Mesendoderm (in vitro differentiated cells): ENCODE measurements at places on chromosomes 5 and 9.

DNA sequence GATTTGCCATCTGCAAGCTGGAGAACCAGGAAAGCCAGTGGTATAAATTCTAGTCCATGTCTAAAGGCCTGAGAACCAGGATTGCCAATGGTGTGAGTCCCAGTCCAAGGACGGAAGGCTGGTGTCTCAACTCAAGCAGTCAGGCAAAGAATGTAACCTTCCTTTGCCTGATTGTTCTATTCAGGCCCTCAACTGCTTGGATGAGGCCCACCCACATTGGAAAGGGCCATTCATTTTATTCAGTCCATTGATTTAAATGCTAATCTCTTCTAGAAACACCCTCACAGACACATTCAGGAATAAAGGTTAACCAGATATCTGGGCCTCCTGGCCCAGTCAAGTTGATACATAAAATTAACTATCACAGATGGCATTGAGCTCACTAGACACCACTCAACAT is 427.8 kb downstream of the ZNF608 start:
- H3K4me1 ChIP-seq, result no peaks in the 10 kb centered on the region
- no peaks in the 10 kb centered on the region for H3K27me3 ChIP-seq
- H3K27ac ChIP-seq, result no peak overlapping the region
- no peak for DNase-seq

- H3K4me1 ChIP-seq, result no peaks in the 10 kb centered on the region
- H3K27ac ChIP-seq, result no peak overlapping the region
- H3K4me3 ChIP-seq, result no peak overlapping the region
Observed at GRCh38 chr5:134019636-134020035, 14.9 kb upstream of the VDAC1 start.

- H3K27ac ChIP-seq, result no peak overlapping the region
- no peak for DNase-seq
- H3K27me3 ChIP-seq, result no peaks in the 10 kb centered on the region
Observed at GRCh38 chr5:2776337-2777302, 25.1 kb upstream of the IRX2 start.

DNA sequence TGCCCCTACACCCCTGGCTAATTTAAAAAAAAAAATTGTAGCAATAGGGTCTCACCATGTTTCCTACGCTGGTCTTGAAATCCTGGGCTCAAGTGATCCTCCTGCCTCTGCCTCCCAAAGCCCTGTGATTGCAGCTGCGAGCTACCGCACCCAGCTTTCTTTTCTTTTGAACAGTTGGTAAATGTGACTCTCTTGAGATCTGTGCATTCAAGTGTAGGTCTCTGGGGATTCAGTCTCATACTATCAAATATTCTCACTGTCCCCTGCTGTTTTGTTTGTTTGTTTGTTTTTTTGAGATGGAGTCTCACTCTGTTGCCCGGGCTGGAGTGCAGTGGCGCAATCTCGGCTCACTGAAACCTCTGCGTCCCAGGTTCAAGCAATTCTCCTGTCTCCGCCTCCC is 42.3 kb upstream of the CXXC5 start:
- no peak overlapping the region for H3K4me3 ChIP-seq
- H3K4me1 ChIP-seq, result no peaks in the 10 kb centered on the region
- no peaks in the 10 kb centered on the region for H3K36me3 ChIP-seq
- H3K27me3 ChIP-seq, result no peaks in the 10 kb centered on the region
- no peak for DNase-seq

GRCh38 chr9:90002397-90003271 is 397.8 kb downstream of the GADD45G start:
- H3K4me1 ChIP-seq, result no peaks in the 10 kb centered on the region
- H3K4me3 ChIP-seq, result no peak overlapping the region
- no peaks in the 10 kb centered on the region for H3K27me3 ChIP-seq
- DNase-seq, result peak; percentile 49

DNA sequence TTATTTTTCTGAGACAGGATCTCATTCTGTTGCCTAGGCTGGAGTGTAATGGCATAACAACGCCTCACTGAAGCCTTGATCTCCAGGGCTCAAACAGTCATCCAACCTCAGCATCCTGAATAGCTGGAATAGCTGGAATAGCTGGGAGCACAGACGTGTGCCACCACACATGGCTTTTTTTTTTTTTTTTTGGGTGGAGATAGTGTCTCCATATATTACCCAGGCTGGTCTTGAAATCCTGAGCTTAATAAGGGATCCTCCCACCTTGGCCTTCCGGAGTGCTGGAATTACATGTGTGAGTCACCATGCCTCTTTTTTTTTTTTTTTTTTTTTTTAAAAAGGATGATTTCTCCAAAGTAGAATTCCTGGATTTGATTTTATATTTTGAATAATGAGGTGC is 60.7 kb downstream of the NSD1 start:
- H3K36me3 ChIP-seq, result peaks cover 3% of the 10 kb centered on the region
- no peaks in the 10 kb centered on the region for H3K27me3 ChIP-seq
- no peak overlapping the region for H3K27ac ChIP-seq
- DNase-seq, result peak; percentile 94
- no peaks in the 10 kb centered on the region for H3K4me1 ChIP-seq
- no peak overlapping the region for H3K4me3 ChIP-seq

- DNase-seq, result no peak
- H3K36me3 ChIP-seq, result no peaks in the 10 kb centered on the region
- H3K27me3 ChIP-seq, result no peaks in the 10 kb centered on the region
- peaks cover 8% of the 10 kb centered on the region for H3K4me1 ChIP-seq
- no peak overlapping the region for H3K4me3 ChIP-seq
Observed at GRCh38 chr5:113223831-113224604, 210.8 kb downstream of the TSSK1B start.

DNA sequence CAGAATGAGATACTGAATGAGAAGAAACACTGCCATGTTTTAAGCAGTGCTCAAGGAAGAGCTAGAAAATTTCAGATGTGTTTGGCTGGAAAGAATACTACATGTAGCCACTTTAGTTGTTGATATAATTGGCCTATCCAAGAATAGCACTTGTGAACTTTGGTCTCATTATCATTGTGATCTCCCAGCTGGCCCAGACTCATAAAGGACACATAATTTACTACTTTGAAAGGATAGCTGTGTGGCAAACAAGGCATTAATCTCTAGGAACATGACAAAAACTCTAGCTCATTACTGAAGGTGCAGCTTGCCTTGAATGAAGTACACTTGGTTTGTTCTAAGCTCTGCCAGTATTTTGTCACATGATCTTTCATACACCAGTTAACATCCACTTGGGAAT is 356.3 kb downstream of the CSNK1G3 start:
- no peaks in the 10 kb centered on the region for H3K27me3 ChIP-seq
- H3K36me3 ChIP-seq, result no peaks in the 10 kb centered on the region
- no peak overlapping the region for H3K27ac ChIP-seq
- no peak overlapping the region for H3K4me3 ChIP-seq

- H3K27me3 ChIP-seq, result no peaks in the 10 kb centered on the region
- no peaks in the 10 kb centered on the region for H3K36me3 ChIP-seq
- H3K4me1 ChIP-seq, result no peaks in the 10 kb centered on the region
- peak overlapping the region; percentile 80 for H3K4me3 ChIP-seq
Observed at GRCh38 chr5:141636106-141636412, 590 bp downstream of the HDAC3 start.

- H3K4me3 ChIP-seq, result no peak overlapping the region
- H3K27ac ChIP-seq, result no peak overlapping the region
- H3K4me1 ChIP-seq, result no peaks in the 10 kb centered on the region
Observed at GRCh38 chr5:15807871-15808270, 307.9 kb downstream of the FBXL7 start.

DNA sequence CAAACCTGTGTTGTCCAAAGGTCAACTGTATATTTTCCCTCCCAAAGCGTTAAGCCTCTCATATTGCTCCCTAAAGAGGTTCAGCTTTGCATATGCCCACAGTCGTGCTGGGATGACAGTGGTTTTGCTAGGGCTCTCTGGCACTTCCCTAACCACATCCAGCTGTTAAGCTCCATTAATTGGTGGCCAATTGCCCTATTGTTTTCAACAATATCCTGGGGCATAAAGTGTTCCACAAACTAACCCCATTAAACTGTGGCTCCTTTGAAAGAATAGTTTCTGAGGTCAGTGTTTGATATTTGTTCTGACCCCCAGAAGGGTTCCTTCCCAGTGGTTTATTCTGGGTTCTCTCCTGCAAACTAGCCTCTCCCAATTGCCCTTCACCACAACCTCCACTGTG is 194.5 kb downstream of the HSD17B3 start:
- no peak overlapping the region for H3K27ac ChIP-seq
- H3K4me1 ChIP-seq, result no peaks in the 10 kb centered on the region
- no peaks in the 10 kb centered on the region for H3K36me3 ChIP-seq
- DNase-seq, result peak; percentile 42
- no peaks in the 10 kb centered on the region for H3K27me3 ChIP-seq

DNA sequence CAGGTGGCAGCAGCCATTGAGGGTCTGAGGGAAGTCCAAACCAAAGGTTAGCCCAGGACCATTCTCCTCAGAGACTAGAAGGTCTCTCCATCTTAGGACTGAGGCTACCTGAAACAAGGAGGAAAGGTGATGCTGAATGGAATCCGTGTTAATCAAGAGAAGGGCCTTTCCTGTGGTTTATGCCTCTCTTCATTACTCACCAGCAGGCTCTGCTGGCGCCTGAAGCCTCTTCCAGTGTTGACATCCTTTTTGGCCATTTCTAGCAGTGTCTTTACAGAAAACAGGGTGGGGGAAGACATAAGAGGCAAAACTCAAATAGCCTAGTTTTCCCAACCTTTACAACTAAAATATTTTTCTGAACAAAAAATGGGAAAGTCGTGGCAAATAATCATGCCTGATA is 98.0 kb downstream of the ENC1 start:
- DNase-seq, result peak; percentile 68
- H3K27me3 ChIP-seq, result no peaks in the 10 kb centered on the region
- peak overlapping the region; percentile 97 for H3K27ac ChIP-seq
- H3K4me1 ChIP-seq, result peaks cover 18% of the 10 kb centered on the region
- no peak overlapping the region for H3K4me3 ChIP-seq

DNA sequence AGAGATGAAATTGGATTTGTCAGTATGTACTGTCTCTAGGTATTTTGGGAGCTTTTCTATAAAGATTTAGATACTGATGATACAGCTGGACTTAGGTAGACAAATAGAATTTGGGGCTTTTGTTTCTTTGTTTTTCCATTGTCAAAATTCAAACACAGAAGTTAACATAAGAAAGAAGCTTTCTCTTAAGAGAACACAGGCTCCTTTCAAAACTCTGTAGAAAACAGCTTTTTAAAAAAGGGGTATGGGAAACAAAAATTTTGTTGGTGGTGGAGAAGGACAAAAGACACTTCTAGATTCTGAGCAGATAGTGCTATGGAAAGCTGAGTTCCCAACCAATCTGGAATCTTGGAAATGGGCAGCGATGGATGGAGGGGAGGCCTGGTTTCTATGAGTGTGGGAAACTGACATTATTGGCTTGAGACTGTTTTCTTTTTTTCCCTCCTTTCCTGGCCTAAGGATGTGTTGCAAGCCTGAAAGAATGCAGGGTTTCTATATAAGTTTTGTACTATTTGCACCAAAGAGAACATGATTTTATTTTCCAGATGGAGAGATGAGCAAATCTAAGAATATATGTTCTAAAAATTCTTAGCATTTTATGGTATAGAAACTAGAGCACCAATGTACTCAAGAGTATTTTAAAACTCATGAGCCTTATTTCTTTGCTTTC is 240.0 kb downstream of the PRR16 start:
- no peak overlapping the region for H3K4me3 ChIP-seq
- no peak for DNase-seq
- no peak overlapping the region for H3K27ac ChIP-seq
- no peaks in the 10 kb centered on the region for H3K36me3 ChIP-seq
- peaks cover 8% of the 10 kb centered on the region for H3K4me1 ChIP-seq

DNA sequence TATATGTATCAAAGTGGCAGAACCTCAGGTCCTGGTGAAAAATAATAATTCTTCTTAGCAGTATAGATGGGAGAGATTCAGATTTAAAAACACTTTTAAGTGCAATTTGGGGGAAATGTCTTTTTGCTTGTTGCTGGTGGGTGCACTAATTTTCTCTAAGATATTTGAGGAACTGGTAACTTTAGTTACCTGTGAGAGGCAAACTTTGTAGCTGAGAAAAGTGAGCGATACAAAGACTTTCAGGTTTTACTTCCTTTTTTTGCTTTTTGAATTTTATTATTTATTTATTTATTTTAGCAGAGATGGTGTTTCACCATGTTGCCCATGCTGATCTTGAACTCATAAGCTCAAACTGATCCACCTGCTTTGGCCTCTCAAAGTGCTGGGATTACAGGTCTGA is 303.1 kb upstream of the PTGER4 start:
- H3K4me3 ChIP-seq, result no peak overlapping the region
- H3K27me3 ChIP-seq, result no peaks in the 10 kb centered on the region
- no peaks in the 10 kb centered on the region for H3K36me3 ChIP-seq
- H3K4me1 ChIP-seq, result no peaks in the 10 kb centered on the region

GRCh38 chr5:43312076-43312661 is 1.0 kb downstream of the HMGCS1 start:
- peak overlapping the region; percentile 8 for H3K27ac ChIP-seq
- H3K27me3 ChIP-seq, result no peaks in the 10 kb centered on the region
- DNase-seq, result no peak
- peaks cover 2% of the 10 kb centered on the region for H3K36me3 ChIP-seq
- peaks cover 10% of the 10 kb centered on the region for H3K4me1 ChIP-seq

GRCh38 chr5:130720355-130720754 is 444.7 kb downstream of the HINT1 start:
- peak; percentile 73 for DNase-seq
- H3K4me1 ChIP-seq, result no peaks in the 10 kb centered on the region
- H3K27me3 ChIP-seq, result no peaks in the 10 kb centered on the region
- H3K36me3 ChIP-seq, result no peaks in the 10 kb centered on the region

DNA sequence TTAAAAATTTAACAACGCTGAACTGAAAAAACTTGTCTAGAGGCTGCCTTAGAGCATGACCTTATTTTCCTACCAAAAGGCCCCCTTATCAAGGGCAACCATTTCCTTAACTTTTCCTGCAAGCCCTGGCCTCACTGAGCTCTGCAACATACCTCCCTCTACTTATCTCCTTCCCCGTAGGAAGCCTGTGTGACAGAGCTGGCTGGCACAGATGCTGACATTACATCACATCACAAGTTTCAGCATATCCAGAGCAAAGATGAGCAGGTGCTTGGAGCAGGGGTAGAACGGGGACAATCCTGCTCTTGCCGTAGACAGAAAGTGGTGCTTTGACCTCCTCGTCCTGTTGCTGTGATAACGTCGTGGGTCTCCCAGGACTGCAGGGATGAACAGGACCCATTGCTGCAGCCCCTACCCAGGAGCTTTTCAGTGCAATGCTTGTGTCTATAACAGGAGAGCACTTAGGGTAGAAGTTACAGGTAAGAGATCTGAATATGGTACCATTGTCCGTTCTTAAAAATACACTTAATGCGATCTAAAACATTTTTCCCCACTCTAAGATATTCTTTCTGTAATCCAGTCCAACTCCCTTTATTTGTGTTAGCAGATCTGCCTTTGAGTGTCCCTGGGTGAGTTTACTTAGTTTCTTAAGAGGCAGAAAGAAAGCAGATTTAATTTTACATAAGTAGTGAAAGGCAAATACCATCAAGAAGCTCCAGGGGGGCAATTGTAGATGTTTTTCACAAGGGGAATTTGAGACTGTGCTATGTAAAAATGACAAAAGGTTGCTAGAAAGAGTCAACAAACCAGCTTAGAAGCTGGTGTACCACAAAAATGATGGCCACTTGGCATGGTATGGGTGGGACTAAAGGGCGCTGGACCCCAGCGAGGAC is 101.9 kb upstream of the EFNA5 start:
- H3K27me3 ChIP-seq, result no peaks in the 10 kb centered on the region
- no peak overlapping the region for H3K4me3 ChIP-seq
- DNase-seq, result peak; percentile 80
